Stimulated activated CD8-positive, alpha-beta memory T cell treated with anti-CD3 and anti-CD28 coated beads, Interleukin-4, amount 100 ng/mL, for 4 hours (primary cell): ENCODE measurements at places on chromosomes 3 and 15.

DNA sequence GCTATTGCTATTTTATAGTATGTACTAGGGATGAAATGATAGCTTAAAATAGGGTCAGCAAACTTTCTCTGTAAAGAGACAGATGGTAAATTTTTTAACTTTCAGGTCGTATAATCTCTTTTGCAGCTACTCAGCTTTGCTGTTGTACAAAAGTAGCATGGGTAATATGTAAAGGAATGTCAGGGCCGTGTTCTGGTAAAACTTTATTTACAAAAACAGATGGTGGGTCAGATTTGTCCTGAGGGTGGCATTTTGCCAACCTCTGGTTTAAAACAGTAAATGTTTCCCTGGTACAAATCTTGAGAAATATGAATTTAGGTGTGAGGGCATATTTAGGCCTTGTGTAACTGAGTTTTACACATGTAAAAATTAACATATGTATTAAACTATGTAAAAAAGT is 18.6 kb downstream of the NMD3 start:
- no peak for DNase-seq

- no peak for DNase-seq
These were observed 24.8 kb downstream of the MYO1E start for GRCh38 chr15:59347915-59348314.

DNA sequence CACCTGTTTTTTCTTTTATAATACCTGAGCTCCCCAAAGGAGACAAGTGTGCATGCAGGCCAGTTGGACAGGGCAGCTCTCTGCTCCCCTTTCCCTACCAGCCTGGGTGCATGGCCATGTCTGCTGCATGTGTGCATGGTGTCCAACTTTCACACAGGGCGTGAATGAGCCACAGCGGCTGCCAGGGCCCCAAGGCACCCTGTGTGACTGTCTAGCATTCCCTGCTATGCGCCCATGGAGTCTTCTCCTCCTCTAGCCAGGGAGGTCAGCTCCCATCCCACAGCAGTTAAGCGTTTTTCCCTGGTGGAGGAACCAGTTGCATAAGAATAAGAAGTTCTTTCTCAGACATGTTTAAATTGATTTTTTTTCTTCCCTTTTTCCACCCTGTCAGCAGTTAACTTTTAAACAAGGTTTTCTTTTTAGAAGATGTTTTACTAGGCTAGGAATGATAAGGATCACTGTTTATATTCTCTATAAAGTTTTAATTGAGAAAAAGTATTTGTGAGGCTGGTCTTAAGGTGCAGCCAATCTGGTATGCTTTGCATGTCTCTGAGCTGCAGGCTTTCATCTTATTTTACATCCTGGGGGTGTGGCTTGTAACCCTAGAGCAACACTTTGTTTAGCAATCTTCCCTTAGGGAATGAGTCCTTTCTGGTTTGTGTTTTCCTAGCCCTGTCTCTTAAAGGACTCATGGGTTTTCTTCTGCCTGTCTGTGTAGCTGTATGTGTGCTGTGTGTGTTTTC is 20.5 kb upstream of the OR5H1 start:
- no peak for DNase-seq

DNA sequence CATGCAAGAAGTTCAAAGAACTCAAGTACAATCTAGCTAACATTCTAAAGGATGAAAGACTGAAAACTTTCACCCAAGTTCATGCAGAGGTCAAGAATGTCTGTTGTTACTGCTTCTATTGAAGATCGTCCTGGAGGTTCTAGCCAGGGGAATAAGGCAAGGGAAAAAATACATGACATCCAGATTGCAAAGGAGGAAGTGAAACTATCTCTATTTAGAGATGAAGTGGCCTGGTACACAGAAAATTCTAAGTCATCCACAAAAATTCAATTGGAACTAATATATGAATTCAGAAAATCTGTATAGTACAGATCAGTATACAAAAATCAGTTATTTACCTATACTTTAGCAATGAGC is 693.0 kb downstream of the NR2F2 start:
- DNase-seq = no peak

GRCh38 chr3:140006331-140006730 is 71.3 kb downstream of the CLSTN2 start:
- DNase-seq = no peak

- DNase-seq = no peak
These were observed 22.4 kb upstream of the SEMA4B start for GRCh38 chr15:90178468-90179435.

- DNase-seq = no peak
These were observed 24.3 kb downstream of the FILIP1L start for GRCh38 chr3:100089812-100090668.

DNA sequence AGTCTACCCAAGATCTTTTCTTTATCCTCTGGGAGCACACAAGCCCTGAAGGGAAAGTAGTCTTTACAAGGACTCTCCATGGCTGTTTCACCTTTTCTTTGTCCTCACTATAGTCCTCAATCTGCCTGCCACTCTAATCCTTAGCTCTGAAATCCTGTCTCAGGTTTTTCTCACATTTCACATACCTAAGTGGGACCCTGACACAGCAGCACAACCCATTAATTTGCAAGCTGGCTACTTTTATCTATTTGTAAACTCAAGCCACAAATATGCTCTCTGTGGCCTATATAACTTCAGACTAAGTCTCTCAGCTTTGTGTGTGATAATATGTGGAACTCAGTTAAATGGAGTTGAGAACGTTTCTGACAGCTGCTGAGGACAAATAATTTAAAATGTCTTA is 19.8 kb downstream of the SIN3A start:
- DNase-seq = no peak

- no peak for DNase-seq
These were observed 214.5 kb downstream of the SNRPN start for GRCh38 chr15:25169318-25169717.

- no peak for DNase-seq
These were observed 47.5 kb downstream of the ACAP2 start for GRCh38 chr3:195395208-195395816.

DNA sequence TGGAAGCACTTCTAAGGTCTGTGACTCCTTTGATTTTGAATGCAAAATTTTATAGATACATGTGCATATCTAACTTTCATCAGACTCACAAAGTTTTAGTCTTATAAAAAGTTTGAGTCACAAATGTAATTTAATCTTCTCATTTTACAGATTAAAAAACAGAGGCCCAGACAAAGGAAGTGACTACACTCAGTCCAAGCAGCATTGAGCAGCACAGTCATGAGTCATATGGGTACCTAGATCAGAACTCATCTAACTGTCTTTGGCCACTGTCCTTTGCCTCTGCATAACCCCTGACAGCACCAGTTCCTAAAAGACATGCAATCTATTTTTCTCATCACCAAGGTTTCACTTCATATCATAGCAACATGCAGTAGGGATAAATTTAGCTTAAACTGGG is 210.7 kb upstream of the KCNH8 start:
- no peak for DNase-seq

DNA sequence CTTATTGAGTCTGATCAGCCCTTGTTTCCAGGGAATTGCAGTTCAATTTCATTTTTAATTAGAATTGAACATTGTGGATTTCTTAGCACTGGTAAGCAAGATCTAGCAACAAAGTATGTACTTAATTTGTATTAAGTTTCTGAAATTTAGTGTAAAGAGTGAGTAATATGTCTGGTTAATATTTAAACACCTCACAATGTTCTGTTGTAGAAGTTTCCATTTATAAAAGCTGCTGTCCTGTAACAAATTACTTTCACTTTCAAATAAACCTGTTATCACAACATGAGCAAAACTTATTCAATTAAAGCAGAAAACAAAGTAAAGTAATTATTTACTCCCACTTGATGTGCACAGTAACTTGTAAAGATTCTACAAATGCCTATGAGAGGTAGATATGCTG is 448.5 kb downstream of the NAALADL2 start:
- DNase-seq = no peak

DNA sequence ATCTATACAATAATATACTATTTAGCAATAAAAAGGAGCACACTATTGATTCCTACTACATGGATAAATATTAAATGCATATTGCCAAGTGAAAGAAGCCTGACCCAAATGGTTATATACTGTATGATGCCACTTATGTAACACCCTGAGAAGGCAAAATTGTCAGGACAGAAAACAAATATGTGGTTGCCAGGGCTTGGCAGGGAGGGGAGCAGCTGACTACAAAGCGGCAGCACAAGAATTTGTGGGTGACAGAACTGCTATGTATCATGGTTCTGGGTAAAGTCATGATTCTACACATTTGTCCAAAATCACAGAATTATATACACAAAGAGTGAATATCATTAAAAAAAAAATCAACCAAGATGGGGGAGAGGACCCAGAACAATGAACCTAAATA is 22.5 kb downstream of the TBC1D2B start:
- no peak for DNase-seq

DNA sequence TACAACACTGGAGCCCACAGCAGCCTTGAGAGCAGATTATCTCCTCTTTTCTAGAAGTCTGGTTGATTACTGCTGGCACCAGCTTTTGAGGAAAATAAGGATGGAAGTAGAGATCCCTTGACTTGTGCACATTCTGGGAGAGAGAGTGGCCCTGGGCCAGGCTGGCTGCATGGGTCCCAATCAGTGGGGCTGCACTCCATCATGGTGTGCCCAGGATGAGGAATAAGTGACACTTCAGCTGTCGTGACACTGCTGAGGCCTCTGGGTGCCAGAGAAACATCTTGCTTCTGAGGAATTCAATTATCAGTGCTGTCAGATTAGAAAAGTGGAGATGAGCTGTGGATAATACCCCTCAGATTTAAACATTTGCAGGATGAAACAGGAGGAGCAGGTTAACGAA is 9.1 kb downstream of the RAMAC start:
- DNase-seq = no peak

DNA sequence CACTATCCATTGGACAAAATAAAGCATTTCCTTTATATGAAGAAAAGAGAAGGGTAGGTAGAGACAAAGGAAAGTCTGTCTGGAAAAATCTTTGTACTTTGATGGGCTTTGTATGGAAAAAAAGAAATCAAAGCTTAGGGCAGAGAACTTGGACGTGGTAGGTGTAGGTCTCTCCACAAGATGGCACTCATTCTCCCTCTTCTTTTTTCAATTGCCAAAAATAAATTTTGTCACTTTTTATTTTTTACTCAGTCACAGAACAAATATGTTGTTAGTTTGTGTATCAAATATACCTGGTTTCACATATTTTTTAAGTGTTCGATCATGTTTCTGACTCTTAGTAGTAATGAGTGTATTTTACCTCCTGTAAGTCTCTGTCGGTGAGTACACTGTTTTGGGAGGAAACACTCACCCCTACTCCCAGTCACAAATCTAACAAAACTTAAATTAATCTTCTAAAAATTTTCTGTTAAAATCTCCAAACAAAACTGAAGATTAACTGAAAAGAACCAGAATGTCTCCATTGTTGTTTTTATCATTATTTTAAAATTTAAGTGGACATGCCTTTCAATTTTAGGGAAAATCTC is 415.8 kb upstream of the GOLIM4 start:
- no peak for DNase-seq

GRCh38 chr15:94002041-94002440 is 229.3 kb upstream of the MCTP2 start:
- no peak for DNase-seq

DNA sequence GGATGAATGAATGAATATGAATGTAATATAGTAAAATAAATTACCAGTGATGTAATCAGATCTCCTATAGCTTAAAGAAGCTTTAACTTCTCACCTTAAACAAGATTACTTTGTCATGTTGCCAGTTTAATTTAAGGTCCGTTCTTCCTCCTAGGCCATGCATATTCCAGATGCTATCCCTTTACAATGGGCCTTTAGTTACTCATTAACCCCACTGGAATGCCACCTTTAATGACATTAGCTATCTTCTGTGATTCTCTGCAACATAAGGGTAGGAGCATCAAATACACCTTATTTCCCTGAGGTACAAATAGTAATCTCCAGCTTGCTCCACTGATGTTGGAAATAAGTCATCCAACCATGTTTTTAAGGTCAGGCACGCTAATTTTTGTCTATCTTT is 63.0 kb upstream of the TIMP4 start:
- DNase-seq = no peak

- no peak for DNase-seq
These were observed 23.7 kb upstream of the THSD4 start for GRCh38 chr15:71091601-71092000.

GRCh38 chr3:44039006-44039405 is 202.7 kb upstream of the TOPAZ1 start:
- DNase-seq = no peak

- DNase-seq = no peak
These were observed 287.1 kb downstream of the IL5RA start for GRCh38 chr3:2823031-2823430.

DNA sequence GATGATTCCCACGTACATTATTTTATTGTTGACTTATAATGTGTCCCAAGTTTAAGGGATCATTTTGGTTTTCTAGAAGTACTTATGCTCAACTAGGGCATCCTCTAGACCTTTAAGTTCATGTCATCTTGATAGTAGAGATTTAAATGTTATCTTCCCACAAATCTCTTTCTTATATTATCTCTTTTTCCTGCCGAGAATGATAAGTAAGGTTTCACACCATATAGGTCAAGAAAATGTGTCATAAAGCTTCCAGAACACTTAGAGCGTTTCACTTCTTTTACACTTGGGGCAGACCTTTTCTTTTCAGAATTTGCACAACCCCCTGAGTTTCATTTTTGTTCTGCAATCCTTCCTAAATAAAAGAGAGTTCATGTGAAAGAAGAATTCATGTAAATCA is 142.0 kb upstream of the CBLB start:
- DNase-seq = no peak

GRCh38 chr3:3129579-3129978 is 2.8 kb downstream of the TRNT1 start:
- DNase-seq = no peak

- DNase-seq = peak; percentile 7
These were observed 121.6 kb downstream of the TFDP2 start for GRCh38 chr3:142027735-142028134.

DNA sequence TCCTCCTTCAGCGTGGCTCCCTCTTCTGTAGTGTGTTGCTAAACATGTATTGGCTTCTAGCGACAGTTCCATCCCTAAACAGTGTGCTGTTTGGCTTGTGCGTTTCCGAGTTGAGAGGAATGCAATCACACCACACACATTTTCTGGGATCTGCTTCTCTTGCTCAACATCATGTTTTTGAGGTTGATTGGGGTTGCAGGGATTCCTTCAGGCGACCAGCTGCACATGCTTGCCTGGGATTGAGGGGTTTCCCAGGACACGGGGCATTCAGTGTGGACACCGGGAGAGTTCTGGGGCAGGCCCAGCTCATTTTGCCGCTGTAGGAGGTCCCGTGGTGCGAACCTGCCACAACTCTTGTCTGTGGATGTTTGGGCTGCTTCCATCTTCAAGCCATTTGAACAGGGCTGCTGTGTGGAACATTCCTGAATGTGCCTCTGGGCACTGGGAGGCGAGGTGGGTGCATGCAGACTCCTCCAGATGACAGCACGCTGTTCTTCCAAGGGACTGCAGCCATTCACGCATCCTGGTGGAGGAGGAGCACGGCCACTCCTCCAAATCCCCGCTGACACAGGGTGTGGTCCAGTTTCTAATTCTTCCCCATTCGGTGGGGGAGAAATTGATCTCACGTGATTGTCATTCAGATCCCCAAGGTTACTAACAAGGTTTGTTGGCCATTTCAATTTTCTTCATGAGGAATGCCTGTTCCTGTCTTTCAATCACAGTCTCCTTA is 82.8 kb downstream of the PLXNA1 start:
- no peak for DNase-seq
